NCI-H2081 treated with DMSO at 0.1 percent for 48 hours (cell line): ENCODE measurements at places on chromosomes 2 and 18.

GRCh38 chr18:7557973-7558372 lies 9.1 kb upstream of the PTPRM start:
- no peak for DNase-seq

DNA sequence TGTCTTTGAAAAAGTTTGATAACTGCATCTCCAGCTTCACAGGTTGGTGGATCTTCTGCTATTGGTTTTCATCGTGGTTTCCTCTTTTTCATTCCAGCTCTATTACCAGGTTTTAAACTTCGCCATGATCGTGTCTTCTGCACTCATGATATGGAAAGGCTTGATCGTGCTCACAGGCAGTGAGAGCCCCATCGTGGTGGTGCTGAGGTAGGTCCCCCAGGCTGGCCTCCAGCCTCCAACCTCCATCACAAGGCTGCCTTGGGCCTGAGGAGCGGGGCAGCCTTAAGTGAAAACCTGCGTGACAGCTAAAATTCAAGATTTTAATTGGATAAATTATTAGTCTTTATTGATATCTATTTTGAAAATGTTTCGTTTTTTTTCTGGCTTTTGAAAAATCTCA lies 9.7 kb downstream of the SEC11C start:
- DNase-seq = no peak

DNA sequence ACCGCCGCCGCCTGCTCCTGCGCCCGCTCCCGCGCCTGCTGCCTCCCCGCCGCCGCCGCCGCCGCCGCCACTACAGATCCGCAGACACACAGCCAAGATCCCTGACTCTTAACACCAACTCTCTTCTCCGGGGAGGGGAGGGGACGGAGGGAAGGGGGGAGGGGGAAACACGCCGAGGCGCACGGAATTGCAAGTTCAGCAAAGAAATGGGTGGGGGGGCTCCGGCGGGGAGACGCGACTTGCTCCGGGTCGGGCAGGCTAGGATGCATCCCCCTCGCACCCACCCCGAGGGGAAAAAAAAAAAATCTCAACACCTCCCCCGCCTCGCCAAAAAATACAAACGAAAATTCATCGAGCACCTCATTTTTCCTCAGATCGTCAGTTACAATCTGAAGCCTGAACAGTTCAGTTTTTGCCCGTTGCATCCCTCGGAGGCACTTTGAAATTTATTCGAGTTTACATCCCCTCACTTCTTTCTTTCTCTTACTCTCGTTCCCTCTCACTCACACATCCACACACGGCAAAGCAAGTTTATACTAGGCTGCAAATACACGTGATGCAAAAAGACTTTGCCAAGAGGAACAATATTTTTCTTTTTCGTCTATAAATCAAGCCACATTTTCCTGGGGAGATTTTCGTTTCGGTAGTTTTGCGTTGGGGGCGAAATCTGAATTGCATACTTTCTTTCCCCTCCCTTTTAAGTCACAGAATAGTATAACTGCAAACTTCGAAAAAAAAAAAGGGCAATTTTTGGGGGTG lies at the start of gene TCF4:
TCF4 (minus strand) TSS at position 82 of the 759 bp plus-strand sequence. CDS start 1,076 bp downstream, outside the sequence.
- no peak for DNase-seq

DNA sequence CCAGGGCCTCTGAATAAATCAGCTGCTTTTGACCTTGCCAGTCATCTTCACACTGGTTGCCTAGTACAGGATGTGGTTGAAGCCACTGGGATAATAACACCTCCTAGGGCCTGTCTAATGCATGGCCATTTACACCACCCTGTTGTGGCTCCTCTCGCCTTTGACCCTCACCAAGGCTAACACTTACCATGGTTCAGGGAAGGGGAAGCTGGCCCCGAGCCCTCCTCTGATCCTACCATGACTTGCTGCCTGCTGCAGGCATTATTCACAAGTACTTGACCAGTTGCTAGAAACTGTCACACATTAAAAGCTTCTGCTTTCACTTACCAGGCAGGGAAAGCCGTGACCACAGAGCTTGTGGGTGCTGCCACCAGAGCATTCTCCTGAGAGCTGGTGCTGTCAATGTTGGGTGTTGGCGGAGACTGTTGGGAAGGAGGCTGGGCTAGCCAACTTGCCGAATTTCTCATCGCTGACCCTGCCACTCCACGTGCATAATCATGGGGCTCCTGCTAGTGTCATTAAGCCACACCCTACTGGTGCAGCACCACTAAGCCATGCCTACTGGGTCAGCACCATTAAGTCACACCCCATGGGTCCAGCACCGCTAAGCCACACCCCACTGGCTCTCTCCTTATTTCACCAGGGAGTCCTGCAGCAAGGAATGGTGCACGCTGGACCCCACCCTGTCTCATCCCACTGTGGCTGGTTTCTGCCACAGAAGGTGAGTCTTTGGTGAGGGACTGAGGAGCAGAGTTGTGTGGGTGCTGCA lies 47.0 kb upstream of the TTC39C start:
- no peak for DNase-seq

DNA sequence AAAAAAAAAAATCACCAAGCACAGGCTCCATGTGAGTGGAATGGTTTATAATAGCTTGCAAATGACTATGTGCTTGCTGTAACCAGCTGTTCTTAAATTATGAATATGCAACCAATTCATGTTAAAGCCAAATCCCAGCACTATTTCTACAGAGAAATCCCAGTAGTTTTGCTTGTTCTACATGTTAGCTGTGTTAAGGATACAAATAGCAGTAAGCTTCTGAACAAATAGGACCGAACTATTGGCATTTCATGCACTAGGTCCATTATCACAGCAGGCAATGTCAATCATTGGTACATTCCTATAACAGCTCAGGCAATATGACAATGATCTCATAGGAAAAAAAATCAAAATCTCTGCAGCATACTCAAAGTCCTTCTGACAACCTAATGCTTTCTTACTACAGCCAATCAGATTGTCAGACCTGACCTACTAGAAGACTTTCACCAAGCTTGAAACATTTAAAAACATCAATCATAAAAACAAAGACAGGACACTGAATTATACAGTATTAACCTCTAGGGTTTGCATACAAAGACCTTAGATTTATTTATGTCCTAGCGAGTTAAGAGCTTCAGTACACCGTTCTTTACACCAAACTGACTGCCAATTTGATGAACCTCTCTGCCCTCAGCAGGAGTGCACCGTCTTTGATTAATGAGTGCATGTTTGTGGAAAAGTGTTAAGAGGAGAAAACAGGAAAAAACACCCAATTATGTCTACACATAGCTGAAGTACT lies 6.4 kb downstream of the BAZ2B start:
- peak; percentile 12 for DNase-seq

- DNase-seq = no peak
These were observed 27.2 kb upstream of the SATB2 start for GRCh38 chr2:199484927-199485326.

GRCh38 chr2:23292024-23292423 lies 93.0 kb upstream of the KLHL29 start:
- no peak for DNase-seq

DNA sequence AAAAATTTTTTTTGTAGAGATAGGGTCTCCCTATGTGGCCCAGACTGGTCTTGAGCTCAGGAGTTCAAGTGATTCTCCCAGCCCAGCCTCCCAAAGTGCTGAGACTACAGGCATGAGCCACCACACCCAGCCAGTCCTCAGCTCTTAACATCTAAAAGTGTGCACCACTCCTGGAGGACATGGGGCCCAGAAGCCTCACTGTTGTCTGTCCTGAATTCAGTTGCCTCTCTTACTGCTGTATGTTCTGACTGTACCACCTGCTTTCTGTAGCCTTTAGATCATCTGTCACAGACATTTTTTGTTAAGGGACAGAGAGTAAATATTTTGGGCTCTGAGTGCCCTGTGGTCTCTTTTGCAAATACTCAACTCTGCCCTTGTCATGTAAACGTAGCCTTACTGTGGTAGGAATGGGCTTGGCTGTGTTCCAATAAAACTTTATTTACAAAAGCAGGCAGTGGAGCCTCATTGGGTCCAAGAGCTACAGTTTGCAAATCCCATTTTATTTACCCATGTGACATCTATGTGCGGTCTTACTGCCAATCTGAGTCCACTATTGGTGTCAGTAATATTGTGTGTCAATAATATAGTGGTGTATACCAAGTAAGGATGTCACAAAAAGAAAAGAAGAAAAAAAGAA lies 38.1 kb downstream of the TMEM37 start:
- DNase-seq = no peak

GRCh38 chr2:45885171-45885621 lies 233.7 kb downstream of the PRKCE start:
- no peak for DNase-seq

DNA sequence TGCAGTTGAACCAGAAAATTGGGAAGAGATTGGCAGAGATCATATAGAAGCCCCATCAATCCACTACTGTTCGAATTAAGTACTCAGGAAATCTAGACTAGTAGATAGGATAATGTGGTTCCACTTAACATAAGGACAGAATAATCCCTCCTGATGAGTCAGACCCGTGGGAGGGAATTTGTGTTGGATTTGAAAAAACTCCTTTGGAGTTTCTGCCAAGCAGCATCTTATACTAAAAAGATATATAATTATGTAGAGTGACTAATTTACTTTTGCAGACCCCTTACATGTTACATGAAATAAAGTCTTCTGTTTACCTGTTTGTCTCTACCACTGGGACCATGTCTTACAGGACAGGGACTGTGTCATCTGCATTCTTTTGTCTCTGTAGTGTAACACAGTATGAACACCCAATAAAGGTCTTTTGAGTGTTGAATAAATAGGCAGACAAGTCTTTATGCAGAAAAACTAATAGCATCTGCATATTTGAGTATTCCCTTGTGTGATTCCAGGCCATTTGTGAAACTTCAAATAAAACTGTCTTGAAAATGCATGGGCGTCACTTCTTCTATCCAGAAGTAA lies 122.6 kb upstream of the DNAJC10 start:
- DNase-seq = no peak

DNA sequence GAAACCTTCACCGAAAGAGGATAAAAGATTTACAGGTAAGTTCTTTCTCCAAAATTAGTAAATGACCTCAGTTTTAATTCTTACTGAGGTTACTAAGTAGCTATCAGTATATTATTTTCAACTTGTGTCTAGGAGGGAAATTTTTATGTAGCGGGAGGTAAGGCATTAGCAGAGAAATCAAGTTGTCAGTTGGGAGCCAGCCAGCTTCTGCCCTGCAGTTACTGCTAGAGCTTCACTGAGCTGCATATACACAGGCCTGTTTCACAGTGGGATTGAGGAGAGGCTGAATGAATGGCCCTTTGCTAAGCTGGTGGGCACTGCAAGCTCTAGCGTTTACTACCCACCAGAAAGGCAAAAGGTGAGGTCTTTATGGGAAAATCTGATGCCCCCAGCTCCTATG lies 105.7 kb downstream of the ACAA2 start:
- no peak for DNase-seq

GRCh38 chr18:37332219-37332618 lies 233.4 kb downstream of the CELF4 start:
- no peak for DNase-seq

DNA sequence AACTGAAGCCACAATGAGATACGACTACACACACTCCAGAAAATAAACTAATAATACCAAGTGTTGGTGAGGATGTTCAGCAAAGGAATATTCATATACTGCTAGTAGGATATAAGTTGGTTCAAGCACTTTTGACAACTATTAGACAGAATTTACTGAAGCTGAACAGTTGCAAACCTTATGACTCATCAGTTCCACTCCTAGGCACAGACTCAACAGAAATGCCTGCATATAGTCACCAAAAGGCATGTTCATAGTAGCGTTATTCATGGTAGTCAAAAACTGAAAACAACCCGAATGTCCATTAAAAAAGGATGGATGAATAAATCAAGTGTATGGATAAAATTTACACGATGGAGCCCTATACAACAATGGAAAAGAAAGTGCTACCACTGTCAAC lies 232.0 kb downstream of the ANAPC1 start:
- DNase-seq = no peak

- no peak for DNase-seq
These were observed 580.8 kb downstream of the ERBB4 start for GRCh38 chr2:211957799-211958198.

GRCh38 chr18:49645841-49646351 lies 84.0 kb downstream of the LIPG start:
- no peak for DNase-seq

GRCh38 chr2:25879133-25879730 lies 945 bp upstream of the ASXL2 start:
- no peak for DNase-seq

DNA sequence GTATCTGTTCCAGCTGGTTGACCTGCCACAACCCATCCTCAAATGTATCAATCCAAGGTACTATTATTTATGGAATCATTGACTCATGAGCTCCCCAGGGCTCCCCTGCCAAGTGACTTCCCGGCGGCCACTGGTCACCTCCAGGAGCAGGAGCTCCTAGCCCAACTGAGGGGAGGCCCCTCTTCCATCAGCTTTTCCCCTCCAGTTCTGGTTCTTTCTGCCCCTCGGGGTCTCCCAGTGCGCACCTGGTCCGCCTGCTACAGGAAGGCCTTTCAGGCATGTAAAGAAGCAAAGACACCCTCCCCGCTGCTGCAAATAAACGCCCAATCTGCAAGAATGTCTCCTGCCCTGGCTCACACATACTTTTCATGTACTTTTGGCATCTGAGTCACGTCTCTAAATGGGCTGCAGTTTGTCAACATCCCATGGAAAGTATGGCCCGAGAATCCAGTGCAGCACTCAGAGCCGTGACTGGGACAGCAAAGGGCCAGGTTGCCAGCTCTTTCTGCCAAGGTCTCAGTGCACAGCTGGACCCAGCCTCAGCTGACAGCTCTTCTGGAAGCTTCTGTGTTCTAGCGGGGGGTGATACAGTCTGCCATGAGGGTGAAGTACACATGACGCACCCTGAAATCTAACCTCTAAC lies 41.4 kb downstream of the KLHL29 start:
- no peak for DNase-seq

GRCh38 chr2:218827701-218828476 lies 3.7 kb downstream of the PRKAG3 start:
- DNase-seq = no peak

DNA sequence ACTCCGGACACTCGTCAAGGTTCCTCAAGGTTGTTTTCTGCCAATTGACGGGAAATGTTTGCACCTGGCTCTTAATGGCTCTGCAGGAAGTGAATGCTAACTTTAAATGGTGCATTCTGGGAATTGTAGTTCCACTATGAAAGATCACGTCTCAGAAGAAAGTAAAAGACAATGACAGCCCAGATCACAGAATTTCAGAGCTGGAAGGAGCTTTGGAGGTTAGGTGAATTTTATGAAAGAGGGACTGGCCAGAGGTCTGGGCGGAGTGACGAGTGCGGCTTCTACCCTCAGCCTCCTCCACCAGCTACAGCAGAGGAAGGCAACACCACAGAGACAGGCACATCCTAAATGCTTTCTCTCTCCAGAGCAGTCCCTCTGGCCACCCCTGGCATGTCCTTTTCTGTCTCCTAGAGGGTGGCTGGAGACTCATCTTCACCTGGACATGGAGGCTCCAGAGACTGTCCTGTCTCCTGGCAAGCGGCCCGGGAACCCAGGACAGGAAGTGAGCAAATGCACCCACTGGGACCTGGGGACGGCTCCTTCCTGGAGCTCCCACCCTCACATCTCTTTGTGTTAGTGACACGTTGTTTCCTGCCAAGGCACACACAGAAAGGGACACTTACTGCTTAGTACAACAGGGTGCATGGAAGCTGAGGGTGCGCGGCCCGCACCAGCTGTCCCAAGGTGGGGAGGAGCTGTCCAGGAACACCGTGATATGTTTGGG lies 19.4 kb downstream of the THAP4 start:
- DNase-seq = peak; percentile 58

- DNase-seq = no peak
These were observed 72.0 kb downstream of the KCNE4 start for GRCh38 chr2:223123855-223124610.
